ENCODE measurements at places on chromosomes 11 and 22. TPM values are rescaled to one million over a fixed set of nuclear protein-coding genes. Genes with fewer than 3 reads are reported as not detected.

Gene CDHR5
- not detected for total RNA-seq

Gene PDXP
- 23.9 TPM for total RNA-seq

Gene DENND6B
- total RNA-seq, result 1.2 TPM

Gene KRTAP5-8
- total RNA-seq, result not detected

Gene OR56A1
- total RNA-seq, result not detected

Gene ABCG4
- total RNA-seq, result 1.8 TPM

DNA sequence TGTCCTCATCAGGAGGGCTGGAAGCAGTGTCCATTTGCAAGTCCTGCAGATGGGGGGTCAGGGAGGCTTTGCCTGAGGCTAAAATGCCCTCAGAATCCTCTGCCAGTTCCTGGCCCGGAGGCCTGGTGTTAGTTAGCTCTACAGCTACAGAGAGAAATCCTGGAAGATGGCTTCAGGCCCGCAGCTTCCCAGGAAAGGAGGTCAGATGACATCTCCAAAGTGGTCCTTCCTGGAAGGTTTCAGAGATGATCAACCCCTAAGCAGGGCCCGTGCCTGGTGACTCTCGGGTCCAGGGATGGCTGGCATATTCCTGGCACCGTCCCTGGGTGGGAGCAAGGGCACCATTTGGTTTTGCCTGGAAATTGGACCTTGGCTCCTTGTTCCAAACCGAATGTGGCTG is 959.1 kb downstream of the BRD1 start:
- peak; percentile 7 for DNase-seq

DNA sequence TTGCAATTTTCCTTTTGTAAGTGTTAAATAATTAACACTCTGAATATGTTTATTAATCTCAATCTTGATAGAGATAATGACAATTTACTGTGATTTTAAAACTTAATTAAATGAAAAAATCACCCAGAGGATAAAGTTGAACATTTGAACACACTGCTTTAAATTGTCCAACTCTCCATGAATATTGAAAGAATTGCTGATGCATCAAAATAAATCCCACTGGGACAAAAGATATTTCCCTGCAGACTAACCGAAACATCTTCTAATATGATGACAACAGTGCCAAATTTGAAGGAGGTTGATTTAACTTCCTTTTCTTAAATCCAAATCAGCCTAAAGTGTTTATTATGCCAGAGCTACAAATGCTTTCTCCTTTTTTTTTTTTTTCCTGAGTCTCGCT is 47.6 kb downstream of the F2 start:
- DNase-seq, result no peak

GRCh38 chr11:35516403-35516802 is 9.0 kb downstream of the PAMR1 start:
- DNase-seq, result no peak

DNA sequence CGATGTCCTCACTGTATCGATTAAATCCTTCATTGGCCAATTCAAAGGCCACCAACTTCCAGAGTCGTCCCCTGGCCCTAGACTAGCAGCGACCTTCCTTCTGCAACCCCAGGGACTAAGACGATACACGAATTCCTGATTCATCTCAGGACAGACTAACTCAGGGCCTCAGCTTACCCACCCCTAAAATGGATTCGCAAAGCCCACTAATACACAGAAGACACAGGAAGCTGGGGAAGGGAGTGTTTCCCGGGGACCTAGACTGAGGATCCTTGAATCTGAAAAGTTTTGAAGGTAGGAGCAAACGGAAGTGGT is 509 bp downstream of the LAMTOR1 start:
- no peak for DNase-seq

DNA sequence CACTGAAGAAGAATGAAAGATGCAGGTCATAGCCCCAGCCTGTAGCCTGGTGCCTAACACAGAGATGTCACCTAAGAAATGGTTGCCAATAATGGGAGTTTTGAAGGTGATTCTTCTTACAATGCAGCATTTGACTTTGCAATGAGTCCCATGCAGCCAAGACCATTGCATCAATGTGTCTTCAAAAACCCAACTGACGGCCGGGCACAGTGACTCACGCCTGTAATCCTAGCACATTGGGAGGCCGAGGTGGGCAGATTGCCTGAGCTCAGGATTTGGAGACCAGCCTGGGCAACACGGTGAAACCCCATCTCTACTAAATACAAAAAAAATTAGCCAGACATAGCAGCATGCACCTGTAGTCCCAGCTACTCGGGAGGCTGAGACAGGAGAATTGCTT is 89.3 kb upstream of the ASPHD2 start:
- DNase-seq, result no peak

DNA sequence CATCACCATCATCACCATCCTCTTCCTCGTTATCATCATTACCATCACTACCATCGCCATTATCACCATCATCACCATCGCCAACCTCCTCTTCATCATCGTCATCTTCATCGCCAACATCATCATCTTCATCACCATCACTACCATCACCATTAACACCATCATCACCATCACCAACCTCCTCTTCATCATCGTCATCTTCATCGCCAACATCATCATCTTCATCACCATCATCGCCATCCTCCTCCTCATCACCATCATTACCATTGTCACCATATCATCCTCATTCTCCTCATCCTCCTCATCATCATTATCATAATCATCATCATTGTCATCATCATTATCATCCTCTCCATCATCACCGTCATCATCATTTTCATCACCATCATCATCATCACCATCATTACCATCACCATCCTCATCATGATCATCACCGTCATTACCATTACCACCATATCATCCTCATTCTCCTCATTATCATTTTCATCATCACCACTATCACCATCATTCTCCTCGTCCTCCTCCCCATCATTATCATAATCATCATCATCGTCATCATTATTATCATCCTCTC is 1498.7 kb downstream of the TBC1D22A start:
- DNase-seq, result no peak

DNA sequence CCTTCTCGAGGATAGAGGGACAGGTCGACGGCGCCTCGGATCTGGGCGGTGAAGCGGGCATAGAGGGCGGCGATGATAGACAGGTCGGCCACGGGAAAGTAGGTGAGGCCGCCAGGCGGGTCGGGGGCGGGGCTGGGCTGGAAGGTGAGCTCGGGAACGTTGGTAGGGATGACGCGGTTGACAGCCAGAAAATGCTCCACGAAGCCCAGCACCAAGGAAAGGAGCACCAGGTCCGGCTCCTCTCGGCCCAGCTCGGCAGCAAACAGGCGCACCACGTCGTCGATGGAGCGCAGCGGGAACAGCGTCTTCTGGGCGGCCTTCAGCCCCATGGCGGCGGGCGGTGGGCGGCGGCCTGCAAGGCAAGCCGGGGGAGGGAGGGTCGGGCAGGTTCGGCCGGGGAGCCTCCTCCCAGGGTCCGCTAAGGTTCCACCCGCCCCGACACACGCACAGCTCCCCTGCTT is 540 bp downstream of the MEN1 start:
- no peak for DNase-seq

DNA sequence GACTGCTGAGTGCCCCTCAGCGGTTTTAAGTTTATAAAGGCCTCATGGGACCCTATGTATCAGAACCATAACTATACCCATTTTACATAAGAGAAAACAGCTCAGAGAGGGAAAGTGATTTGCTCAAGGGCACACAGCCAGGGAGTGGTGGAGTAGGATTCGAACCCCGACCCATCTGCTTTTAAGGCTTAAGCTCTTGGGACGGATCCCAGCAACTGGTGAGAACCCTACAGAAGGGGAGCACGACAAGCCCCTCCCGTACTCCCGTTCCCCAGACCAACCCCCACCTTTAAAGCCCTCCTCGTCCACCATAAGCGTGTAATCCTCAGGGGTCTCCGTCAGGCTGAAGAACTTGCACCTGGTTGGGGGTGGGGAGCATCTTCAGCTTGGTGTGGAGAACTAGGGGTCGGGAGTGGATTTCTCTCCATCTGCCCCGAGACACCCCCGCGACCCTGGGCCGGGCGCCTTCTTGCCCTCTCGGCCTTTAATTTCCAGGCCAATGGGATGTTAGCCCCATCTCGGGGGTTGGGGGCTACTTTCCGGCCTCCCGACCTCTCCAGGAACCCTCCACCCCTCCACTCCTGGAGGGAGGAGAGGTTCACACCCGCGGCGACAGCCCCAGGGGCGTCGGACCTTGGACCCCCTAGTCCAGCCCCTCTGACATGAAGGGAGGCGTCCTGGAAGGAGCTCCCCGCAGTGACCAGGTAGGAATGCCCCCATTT is 725 bp downstream of the CASTOR1 start:
- DNase-seq, result no peak

GRCh38 chr11:93073026-93073425 is 103.6 kb downstream of the MTNR1B start:
- DNase-seq, result no peak

DNA sequence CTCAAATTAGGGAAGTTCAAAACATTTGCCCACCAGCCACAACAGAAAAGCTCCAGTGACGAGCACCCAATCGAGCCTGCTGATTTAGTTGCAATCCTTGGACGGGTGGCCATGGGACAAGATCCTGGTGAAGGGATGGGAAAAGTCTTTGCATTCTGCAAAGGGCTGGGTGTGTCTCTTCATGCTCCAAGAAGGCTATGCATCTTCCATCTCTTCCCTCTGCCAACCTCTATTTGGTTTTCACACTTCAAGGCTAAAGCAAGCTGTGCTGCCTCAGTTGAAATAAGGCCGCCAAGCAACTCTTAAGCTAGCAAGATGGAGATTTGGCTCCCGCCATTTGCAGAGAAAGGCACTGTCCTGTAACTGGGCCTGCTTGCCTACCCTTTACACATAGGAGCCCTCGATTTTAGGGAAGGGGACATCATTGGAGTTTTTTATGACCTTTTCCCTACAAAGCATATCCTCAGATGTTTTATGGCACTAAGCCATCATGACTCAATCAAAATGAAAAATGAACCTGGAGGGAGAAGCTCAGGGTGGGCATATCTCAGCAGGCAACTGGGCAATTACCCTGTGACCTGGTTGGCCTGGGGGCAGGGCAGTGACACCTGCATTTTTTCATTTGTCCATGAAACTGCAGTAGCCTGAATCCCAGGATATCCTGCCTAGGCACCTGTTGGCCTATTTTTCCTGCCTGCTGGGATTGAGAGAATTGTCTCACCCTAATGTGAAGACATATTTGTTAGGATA is 45.0 kb upstream of the BLID start:
- DNase-seq, result no peak

GRCh38 chr11:33194455-33194854 is 33.2 kb upstream of the CSTF3 start:
- no peak for DNase-seq

DNA sequence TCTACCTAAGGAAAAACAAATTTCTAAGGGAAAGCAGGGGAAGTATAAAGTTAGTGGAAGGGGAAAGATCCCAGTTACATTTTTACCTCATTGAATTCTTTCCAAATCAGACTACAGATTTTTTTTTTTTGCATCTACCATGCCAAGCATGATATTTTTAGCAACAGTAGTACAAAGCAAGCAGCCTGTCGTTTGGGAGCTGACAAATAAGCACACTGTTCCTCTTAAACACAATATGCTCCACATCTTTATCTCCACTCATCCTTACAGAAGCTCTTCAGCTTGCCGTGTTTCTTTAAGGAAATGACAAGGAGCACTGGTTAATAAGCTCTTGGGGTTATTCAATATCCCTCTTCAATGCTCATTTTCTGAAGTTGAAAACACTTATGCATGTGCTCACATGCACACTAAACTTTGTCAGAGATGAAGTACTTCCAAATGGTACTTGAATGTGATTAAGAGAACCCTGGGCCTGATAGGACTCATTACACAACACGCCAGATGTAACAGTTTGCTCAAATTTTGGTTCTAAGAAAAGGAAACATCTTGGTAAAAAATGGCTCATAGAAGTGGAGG is 53.8 kb downstream of the PAX6 start:
- no peak for DNase-seq

DNA sequence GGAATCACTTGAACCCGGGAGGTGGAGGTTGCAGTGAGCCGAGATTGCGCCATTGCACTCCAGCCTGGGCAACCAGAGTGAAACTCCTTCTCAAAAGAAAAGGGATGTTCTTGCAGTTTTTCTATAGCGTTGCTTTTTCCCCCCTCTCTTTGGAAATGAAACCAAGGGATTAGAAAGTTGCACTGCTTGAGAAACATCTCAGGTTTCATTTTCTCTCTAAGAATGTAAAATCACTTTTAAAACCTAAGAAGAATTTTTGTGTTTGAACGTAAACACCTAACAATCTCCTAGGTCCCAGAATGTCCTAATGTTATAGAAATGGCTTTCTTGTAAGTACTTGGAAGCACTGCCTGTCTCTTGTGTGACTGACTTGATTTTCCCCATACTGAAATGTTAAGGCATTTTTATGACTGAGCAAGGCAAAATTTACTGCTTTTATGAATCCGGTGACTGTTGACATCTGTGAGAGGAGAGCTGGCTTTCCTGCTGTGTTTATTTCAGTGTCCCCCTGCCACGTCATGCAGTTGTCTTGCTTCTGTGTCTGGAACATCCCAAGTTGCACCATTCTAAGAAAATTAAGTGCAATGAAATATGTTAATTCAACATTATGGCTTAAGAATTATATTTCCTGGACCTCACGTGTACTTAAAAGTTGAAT is 37.7 kb downstream of the NF2 start:
- DNase-seq, result no peak

DNA sequence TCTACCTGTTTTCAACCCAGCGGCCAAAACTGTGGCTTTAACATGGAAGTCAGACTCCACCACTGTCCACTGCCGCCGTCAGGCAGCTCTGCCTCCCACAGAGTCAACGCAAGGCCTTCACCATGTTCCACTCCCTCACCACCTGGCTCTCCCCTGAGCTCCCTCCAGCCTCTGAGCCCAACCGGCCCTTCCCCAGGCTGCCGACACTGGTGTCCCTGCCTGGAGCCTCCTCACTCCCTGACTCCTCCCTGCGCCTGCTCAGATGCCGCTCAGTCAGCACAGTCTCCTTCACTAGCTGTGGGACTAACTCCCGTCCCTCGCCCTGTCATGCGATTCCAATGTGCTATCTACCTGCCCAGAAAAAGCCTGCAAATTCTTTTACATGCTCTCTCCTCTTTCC is 16.3 kb downstream of the SULT4A1 start:
- no peak for DNase-seq

- DNase-seq, result no peak
These were observed 26.7 kb upstream of the CD44 start for GRCh38 chr11:35112056-35112845.

GRCh38 chr11:131814108-131814507 is 443.7 kb downstream of the NTM start:
- no peak for DNase-seq

- no peak for DNase-seq
These were observed 12.6 kb upstream of the UCP2 start for GRCh38 chr11:73995247-73995646.

- DNase-seq, result no peak
These were observed 36.7 kb downstream of the LARGE1 start for GRCh38 chr22:33883561-33883960.

DNA sequence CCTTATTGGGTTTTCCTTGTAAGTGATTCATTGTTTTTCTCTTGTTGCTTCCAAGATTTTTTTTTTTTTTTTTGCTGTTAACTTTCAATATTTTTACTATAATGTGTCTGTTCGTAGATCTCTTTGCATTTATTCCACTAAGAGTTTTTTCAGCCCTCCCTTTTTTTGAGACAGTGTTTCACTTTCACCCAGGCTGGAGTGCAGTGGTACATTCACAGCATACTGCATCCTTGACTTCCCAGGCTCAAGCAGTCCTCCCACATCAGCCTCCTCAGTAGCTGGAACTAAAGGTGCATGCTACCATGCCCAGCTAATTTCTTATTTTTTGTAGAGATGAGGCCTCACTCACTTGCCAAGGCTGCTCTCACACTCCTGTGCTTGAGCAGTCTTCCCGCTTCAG is 1282.0 kb upstream of the CNTN5 start:
- DNase-seq, result no peak

- DNase-seq, result no peak
These were observed 1.7 kb upstream of the BID start for GRCh38 chr22:17775781-17776465.
